ENCODE measurements at places on chromosomes 1 and 21. TPM values are rescaled to one million over a fixed set of nuclear protein-coding genes. Genes with fewer than 3 reads are reported as not detected.
A peak's percentile ranks its signal among the peaks of the same experiment; 100 is the strongest.

GRCh38 chr1:74673351-74674111, at the start of gene ERICH3:
ERICH3 (minus strand) TSS chr1:74673792; CDS start chr1:74673519, 273 bp downstream.
- DNase-seq, result no peak

Gene RABGGTB
- total RNA-seq, result 26.6 TPM

Gene SDC3
- 17.1 TPM for total RNA-seq

DNA sequence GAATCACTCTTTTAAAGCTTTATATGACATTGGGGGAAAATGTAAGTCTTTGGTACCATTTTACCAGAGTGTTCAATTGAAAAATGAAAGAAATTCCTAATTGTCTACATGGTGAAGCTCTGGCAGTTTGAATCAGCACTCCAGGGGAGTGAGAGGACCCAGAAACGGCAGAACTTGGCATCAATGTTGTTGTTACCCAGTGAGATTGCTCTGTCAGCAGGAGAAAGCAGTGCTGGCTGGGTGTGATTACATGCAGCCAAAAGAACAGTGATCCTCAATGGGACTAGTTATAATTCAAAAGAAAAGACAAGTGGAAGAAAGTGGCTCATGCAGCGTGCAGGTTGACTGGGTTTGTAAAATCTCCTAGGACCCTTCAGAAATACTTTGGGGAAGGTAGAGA, 206.4 kb downstream of the PTPRC start:
- DNase-seq, result no peak

DNA sequence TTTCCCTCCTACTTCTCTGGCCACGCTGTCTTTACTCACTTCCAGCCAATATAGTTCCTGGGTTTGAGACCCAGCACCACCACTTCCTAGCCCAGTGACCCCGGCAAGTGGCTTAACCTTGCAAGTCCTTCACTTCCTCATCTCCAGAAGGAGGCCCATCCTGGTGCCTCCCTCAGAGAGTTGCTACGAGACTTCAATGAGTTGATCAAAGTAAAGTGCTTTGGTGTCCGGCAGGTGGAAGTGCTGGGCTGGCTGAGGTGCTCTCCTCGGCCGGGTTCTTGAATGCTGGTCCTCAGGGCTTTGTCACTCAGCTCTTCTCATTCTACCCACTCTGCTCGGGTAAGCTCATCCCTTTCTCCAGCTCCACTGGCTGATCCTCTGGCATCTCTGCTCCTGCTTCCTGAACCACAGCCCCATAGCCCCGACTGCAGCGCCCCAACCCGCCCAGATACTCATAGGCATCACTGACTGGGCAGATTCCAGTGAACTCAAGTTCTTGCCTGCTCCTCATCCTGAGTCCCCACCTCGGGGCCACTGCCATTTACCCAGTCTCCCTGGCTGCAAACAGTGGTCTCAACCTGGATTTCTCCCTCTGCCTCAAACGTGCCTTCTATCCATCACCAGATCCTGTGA, 75.8 kb upstream of the WNT4 start:
- DNase-seq, result no peak

GRCh38 chr1:202004711-202005110, 5.7 kb upstream of the ELF3 start:
- DNase-seq, result no peak

Gene C1QC
- 76.0 TPM for total RNA-seq

Gene SPRR1B
- total RNA-seq, result not detected

DNA sequence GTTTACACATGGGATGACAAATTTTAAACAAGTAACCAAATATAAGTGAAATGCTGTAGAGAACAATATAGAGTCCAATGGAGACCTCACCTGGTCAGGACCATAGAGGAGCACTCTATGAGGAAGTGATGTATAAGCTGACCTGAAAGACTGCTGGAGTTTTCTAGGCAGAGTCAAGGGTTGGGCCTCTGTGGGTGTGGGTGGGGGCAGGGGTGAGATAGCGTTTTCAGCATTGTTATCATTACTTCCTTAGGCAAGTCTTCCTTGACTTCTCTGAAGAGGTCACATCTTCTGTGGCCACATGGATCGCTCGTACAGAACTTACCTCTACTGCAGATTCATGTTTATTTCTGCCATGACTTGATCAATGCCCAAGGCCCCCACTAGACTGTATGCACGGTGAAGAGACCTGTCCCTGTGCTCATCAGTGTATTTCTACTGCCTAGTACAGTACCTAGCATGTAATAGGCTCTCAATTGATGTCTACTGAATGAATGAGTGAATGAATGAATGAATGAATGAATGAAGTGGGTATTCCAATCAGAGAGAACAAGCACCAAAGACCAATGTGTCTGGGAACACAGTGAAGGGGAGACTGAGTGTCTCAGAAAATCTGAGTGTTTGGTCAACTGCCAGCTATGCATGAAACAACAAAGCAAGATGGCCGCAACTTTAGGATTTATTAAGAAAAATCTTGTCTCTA, 116.5 kb downstream of the RNF220 start:
- DNase-seq, result no peak

GRCh38 chr1:18484721-18485120, 4.0 kb downstream of the KLHDC7A start:
- DNase-seq, result peak; percentile 42

DNA sequence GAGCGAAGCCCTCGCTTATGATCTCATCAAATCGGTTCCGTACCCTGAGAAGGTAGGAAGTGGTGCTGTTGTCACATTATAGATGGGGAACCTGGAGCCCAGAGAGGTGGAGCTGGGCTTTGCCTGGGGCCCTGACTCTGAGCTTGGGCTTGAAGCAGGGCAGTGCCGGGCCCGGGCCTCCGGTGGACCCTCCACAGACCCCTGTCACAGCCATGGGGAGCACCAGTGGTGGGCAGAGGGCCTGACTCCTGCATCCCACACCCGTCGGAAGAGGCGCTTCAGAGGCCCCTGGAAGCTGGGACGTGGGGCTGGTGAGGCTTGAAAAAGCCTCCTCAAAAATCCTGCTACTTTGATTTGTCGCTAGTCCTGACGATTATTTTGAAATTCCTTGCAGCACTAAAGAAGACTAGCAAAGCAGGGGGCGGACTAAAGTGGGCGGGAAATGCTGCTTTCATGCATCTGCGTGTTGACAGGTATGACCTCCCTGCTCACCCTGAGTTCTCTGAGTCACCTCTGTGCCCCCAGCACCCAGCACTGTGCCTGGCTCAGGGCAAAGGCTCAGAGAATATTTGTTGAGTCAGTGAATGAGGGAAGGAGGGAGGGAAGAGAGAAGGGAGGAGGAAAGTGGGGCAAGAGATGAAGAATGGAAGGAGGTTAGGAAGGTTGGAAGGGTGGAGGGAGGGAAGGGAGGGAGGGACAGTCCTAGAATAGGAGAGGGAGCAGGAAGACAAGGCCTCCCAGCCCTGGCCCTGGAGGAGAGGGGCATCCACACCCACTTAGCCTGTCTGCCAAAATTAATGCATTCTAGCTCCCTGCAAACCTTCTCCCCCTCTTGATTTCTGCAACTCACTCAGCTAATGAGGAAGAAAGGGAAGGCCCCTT, 262.8 kb upstream of the VAMP3 start:
- no peak for DNase-seq

GRCh38 chr1:56688522-56689026, 43.5 kb downstream of the PRKAA2 start:
- no peak for DNase-seq

GRCh38 chr1:227161470-227161869, 156.8 kb downstream of the CDC42BPA start:
- DNase-seq, result no peak

Gene BARHL2
- not detected for total RNA-seq

- DNase-seq, result no peak
Measured at GRCh38 chr21:37454869-37455503, 88.4 kb downstream of the DYRK1A start.

DNA sequence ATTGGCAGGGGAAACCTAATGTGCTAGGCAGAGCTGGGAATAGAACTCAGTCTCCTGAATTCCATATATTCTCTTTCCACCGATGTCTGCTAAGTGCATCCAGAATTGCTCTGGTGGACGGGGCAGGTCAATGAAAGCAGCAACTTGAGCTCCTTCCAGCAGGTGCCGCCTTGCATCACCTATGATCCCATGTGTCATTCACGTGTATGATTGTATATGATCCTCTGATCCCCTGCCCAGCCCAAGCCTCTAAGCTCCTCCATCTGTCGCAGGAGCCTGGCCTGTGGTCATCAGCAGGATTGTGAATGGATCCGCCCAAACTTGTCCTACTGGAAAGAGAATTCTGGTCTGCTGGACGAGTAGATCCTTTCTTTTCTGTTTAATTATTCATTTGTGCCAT, 13.1 kb downstream of the ACTA1 start:
- DNase-seq, result no peak

DNA sequence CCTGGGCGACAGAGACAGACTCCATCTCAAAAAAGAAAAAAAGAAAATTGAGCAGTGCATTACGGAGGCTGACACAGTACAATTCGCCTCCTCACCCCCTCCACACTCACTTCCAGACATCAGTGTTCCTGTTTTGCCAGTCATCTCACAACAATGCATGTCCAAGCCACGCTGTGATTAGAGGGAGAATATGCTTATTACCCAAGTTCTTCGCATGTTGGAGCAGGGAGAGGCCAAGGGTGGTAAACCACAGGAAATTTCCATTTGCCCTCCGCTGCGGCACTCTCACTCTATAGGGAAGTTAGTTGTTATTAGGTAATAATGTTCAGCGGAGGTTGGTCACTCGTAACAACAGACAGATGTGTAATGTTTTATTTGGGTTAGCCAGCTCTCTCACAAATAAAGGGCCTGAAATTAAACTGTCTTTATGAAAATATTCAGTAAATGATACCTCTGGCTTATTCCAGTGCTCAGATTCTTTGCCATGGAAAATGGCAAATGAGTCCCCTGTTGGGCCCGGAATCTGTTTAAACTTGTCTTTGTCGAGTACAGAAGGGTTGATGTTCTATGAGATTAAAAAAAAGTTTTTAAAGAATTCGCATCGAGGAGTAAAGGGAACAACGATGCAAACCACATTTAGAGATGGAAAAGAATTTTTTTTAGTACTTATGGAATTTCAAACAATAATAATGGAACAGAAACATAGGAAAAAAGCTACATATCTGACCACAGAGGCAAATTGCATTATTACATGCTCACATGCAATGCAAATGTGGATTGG, 33.1 kb downstream of the KCNJ15 start:
- no peak for DNase-seq

GRCh38 chr1:178724376-178724727, 692 bp upstream of the RALGPS2 start:
- DNase-seq, result no peak

DNA sequence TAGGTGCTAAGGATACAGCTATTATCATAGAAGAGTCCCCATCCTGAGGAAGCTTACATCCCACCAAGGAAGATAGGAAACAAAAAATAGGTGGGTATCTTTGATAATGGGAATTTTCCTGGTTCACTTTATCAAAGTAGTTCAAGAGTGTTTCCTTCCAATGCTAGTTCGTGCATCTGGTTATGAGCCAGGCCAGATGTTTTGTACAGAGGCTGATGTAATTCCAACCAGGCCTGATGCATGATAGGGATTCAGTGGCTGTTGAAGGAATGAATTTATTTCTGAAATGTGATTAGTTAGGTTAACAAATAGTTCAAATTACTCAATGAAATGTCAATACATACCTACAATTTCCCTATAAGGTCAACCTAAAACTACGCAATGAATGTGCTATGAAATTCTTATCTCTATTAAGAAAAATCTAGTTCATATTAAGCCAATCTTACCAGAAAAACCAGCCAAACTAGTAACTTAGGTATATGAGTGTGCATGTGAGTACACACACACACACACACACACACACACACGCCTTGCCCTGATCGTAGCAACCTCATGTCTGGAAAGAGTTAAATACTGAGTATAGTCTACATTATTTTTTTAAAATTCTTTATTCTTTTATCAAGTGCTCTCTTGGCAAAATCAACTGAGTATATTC, 9.5 kb upstream of the ZBTB18 start:
- no peak for DNase-seq

All from left lobe of liver (tissue), 2 donors.